Activated T-helper 9 cell treated with anti-CD3 and anti-CD28 coated beads, Interleukin-2, amount 50 U/mL, for 16 hours (primary cell): ENCODE measurements at places on chromosomes 7 and 10.

DNA sequence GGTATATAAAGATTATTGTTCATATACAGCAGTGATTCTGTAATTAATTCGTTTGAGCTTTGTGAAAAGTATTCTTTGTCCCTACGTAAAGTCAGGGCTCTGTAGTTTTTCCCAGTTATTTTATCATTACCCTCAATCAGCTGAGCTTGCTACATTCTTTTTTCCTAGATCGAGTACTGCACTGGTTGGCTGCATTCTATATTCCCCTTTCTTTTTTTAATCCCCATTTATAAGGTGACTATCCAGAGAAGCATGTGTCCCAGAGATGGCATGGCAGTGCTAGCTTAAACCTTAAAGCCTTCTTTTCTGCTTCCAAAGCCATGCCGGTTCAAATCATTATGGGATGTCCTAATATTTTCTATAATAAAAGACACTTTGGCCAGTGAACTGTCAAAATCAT, 230.1 kb upstream of the CELF2 start:
- no peak for DNase-seq

DNA sequence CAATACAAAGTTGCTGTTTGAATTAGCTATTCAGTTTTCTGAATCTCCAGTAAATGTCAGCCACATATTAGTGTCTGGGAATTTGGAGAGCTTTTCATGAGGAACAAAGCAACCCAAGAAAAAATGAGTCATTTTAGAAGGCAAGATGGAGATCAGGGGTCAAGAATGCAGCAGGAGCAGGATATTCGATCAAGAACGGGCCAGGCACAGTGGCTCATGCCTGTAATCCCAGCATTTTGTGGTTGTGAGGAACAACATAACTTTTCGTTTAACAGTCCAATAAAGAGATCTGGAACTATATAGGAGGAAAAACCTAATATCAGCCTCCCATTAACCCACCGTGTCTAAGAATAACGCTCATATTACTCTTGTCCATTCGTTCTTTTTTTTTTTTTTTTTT, 600.5 kb downstream of the MAGI2 start:
- no peak for DNase-seq

GRCh38 chr7:90430614-90431460, 27.6 kb downstream of the CLDN12 start:
- DNase-seq: no peak

DNA sequence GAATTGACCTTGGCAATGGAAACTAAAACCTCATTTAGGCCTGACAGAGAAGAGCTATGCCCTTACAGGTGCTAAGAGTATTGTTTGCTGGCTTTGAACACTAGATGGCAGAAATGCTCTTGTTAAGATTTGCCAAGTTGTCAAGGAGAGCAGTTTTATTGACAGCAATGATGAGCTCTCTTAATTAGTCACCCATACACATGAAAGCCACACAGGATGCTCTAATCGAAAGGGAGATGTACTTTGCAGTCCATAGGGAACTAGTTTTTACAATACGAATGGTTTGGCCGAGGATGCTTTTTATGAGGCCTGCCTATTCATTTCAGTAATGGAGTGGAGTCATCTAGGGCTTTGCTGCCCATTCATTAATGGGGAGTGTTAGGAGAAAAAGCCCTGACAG, 45.4 kb upstream of the MBL2 start:
- DNase-seq: no peak

DNA sequence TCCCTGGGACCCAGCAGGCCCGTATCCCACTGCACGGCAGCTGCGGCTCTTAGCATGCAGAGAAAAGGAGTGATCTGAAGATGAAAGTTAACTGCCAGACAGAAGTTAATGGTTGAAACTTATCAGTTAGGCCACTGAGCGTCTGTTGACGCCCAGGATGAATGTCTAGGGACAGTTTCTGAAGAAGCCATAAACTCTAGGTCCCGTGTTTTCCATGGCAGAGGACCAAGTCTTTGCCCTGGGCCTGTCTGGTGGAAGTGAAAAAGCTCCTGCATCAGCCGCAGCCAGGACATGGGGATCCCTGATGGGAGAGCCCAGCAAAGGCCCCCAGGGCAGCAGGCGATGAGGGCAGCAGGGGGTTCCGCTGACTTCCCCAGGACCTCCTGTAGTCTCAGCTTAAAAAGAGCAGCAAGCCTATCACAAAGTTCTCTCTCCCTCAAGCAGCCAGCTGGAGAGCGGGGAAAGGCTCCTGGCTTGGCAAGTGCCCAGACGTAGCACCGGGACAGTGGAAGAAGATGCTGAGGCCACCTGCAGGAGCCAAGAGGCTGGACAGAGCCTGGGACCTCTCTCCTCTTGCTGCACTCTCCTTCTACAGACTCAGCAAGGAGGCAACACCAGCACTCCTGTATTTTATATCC, 79.6 kb downstream of the TNS3 start:
- DNase-seq: no peak

- no peak for DNase-seq
Measured at GRCh38 chr10:58775960-58776567, 263.4 kb downstream of the BICC1 start.

DNA sequence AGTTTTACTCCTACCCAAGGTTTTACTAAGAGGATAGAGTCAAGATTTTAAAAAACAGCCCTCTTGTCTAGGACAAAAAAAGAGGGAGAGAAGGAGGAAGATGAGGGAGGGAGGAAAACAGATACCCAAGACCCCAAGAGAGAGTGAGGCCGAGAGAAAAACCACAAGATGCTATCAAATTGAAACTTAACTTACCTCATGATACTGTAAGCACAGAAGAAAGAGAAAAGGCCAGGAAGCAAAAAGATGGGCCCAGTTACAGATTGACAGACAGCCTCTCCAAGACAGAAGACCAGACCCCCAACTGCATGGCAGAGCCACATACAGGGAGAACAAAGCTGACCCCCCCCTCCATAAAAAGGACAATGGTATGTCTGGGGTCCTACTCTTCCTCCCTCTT, 11.4 kb downstream of the SEC31B start:
- no peak for DNase-seq

DNA sequence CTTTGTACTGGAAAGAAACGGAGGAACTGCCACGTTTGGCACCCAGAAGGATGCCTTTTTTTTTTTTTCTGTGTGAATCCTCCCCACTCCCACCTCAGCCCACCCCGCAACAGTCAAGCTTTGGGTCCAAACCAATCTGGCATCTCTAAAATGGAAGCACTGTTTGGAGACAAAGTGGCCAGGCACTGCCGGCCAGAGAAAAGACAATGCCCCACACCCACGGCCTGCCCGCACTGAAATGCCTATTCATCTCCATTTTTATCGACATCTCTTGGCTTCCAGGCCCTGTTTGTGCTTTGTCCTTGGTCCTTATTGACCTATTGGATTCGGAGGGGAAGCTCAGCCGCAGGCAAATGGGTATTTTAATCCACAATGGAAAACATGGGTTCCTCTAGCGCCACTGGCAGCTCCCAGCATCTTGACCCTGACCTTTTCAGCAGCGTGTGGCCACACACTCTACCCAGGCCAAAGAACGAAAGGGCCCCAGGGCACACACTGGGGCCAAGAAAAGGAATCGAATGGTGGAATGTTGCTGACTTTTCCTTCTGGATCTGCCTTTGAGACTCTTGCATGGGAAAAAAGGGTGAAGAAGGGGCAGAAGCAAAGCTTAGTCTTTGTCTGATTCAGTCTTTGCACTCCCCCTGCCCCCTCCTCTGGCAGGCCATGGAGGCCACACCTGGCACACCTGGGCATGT, 162.6 kb upstream of the CDCA7L start:
- DNase-seq: no peak

DNA sequence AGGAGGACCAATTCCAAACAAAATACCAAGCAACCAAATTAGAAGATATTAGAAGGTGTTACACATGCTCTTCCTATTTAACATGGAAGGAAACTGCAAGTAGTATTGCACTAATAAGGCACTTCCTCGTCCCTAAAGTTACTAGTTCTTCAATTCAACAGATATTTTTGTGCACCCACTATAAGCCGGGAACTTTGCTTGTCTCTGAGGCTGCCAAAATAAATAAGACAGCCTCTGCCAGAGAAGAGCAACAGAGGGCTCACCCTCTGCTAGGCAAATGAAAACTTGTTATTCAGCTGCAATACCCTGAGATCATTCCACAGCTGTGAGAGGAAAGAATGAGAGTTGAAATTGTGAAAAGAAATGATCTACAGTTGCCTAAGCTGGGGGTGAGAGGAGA, 37.4 kb upstream of the GSAP start:
- DNase-seq: no peak

GRCh38 chr10:43254881-43255633, 11.8 kb downstream of the RASGEF1A start:
- no peak for DNase-seq

- no peak for DNase-seq
Measured at GRCh38 chr7:125504848-125505247, 575.2 kb upstream of the POT1 start.

- DNase-seq: no peak
Measured at GRCh38 chr10:13536674-13537366, 8.0 kb upstream of the BEND7 start.
